GM12878 (cell line): ENCODE measurements at places on chromosomes 12 and 14.

- no peak for DNase-seq
Measured at GRCh38 chr12:51546097-51546496, 44.9 kb upstream of the SCN8A start.

GRCh38 chr12:32454866-32455265 is 55.5 kb downstream of the FGD4 start:
- no peak for DNase-seq

DNA sequence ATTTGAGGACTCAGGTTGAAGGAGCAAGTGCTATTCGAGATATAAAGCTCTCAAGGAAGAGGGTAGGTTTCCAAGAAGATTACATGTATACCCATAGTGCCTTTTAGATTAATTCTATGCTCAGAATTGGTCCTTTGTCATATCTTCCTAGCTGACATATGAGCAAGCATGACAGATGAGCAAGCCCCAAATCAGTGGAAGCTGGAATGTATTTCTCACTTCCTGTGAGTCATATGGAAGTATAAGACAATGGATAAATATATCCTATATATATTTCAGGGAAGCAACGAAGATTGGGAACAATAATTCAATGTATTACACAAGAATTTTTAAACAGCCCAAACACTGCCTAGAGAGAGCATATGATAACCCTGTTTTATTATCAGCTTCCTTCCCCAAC is 674.1 kb upstream of the ATXN7L3B start:
- DNase-seq, result no peak

DNA sequence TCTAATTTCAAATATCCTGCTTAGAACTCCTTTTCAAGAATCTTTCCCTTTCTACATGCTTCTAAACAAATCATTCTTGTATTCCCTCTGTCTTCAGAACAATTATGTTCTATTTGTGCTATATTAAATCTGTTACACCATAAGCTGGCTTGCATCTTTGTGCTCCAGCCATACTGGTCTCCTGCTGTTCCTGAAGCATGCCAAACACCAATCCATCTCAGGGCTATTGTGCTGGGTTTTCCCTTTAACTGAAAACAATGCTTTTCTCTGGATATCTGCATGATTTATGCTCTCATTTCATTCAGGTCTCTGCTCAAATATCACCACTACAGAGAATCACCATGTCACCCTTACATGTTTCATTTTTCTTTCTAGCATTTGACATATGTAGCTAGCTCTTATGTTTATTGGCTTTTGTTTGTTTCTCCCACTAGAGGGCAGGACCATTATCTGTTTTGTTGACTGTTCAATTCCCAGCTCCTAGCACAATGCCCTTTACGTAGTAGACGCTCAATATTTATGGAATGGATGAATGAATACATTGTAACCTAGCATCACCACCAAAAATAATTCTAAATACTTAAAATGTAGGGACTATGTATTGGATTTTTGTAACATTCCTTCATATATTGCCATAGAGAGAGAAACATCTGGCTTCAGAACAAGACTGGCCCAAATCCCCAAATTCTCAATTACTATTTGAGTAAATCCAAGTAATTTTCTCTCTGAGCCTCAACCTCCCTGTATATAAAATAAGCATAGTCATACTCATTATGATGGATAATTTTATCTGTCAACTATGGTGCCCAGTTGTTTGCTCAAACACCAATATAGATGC is 302.0 kb upstream of the SYT1 start:
- no peak for DNase-seq

GRCh38 chr14:66141733-66142132 is 344.4 kb upstream of the CCDC196 start:
- DNase-seq, result no peak

- no peak for DNase-seq
Measured at GRCh38 chr12:46825591-46826414, at the start of gene SLC38A4. TSS of gene SLC38A4 (minus strand) at chr12:46825997. CDS start at chr12:46793071, 32,926 bp downstream.
